ENCODE measurements at places on chromosomes 16 and 17.

DNA sequence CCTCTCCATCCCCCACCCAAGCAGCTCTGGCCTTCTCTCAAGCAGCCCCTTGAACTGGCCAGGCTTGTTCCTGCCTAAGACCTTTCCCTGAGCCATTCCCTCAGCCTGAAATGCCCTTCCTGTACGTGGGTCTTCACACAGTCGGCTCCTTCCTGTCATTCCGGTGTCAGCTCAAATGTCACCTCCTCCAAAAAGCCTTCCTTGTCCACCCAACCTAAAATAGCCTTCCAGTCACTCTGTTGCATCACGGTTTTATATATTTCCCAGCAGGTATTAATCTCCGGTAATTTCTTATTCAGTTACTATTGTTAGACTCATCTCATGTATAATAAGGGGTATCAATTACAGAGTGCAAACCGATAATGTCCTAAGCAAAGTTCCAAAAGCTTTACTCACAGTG, 51.8 kb downstream of the C17orf67 start:
- DNase-seq, result no peak

DNA sequence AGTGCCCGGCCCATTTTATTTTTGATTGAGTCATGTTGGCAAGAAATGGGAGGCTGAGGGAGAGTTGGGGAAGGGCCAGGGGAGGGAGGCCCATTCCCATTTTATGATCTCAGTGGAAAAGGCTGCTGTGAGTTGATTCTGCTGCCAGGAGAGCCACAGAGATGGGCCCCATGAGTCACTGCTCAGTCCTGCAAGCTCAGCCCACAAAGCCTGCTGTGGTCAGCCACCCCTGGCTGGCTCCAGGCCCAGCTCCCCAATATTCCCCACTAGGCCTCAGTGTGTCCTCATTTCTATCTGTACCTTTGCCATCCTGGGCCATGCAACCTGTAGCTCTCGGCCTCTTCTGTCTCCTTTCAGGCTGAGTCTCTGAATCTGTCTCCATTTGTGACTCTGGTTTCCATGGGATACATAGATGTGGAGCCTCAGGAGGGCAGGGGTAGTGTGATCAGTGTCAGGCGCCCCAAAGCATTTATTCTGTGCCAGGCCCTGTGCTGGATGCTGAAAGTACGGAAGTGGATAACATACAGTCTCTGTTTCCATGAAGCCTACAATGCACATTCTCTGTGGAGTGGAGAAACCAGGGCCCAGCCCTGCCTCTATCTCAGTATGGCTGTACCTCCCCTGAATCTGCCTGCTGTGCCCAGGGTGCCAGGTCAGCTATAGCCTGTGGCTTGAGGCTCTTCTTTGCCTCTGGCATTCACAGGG, 1.9 kb upstream of the PLEKHG4 start:
- DNase-seq, result no peak

DNA sequence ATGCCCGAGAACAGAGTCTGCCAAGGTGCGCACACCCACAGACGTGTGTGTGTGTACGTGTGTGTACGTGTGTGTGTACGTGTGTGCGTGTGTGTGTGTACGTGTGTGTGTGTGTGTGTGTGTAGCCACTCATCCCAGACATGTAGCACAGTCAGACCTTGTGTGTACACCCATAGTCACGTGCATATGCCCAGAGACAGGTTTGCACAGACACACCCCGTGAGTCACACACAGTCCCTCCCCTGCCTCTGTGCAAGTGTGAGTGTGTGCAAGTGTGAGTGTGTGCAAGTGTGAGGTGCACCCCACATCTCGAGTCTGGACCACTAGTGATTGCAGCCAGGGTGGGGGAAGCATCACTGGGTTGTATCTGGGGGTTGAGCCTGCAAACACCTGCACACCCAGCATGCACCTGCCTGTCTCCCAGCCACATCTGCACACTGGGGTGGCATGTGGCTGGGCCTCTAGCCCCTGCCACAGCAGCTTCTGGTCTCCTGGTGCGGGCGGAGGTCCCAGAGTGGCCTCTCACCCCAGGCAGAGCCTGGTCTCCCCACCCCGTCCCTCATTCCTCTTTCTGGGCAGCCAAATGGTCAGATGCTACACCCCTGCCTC, 23.6 kb downstream of the BAHCC1 start:
- no peak for DNase-seq

- no peak for DNase-seq
Observed at GRCh38 chr17:45929344-45929743, 35.0 kb downstream of the MAPT start.

DNA sequence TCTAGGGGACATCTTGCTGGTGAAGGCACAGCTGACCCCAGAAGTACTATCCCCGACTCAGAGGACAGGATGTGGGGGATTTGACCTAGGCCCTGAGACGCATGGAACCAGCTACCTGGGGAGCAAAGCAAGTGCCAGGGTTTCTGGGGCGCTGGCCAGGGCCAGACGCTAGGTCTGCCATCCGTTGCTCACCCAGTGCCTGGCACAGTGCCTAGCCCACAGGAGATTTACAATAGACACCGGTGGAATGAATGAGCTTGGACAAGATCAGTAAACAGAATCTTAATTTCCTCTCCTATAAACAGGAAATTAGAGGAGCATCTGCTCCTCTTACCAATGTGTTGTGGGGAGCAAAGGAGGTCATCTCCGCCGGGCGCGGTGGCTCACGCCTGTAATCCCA, 5.0 kb downstream of the RPRML start:
- no peak for DNase-seq

Measured in T follicular helper cell (primary cell).